T-helper 2 cell treated with Interferon-gamma antibody and Interleukin-4, amounts not matched to agents 5 μg/mL and 100 μg/mL, for 36 hours (primary cell): ENCODE measurements at places on chromosomes 4 and X.

GRCh38 chr4:154389148-154389547 is 102.5 kb downstream of the DCHS2 start:
- DNase-seq, result no peak

- DNase-seq, result no peak
Observed at GRCh38 chr4:67109276-67109675, 436.0 kb downstream of the CENPC start.

GRCh38 chrX:136076942-136077341 is 70.4 kb upstream of the FHL1 start:
- DNase-seq, result no peak

DNA sequence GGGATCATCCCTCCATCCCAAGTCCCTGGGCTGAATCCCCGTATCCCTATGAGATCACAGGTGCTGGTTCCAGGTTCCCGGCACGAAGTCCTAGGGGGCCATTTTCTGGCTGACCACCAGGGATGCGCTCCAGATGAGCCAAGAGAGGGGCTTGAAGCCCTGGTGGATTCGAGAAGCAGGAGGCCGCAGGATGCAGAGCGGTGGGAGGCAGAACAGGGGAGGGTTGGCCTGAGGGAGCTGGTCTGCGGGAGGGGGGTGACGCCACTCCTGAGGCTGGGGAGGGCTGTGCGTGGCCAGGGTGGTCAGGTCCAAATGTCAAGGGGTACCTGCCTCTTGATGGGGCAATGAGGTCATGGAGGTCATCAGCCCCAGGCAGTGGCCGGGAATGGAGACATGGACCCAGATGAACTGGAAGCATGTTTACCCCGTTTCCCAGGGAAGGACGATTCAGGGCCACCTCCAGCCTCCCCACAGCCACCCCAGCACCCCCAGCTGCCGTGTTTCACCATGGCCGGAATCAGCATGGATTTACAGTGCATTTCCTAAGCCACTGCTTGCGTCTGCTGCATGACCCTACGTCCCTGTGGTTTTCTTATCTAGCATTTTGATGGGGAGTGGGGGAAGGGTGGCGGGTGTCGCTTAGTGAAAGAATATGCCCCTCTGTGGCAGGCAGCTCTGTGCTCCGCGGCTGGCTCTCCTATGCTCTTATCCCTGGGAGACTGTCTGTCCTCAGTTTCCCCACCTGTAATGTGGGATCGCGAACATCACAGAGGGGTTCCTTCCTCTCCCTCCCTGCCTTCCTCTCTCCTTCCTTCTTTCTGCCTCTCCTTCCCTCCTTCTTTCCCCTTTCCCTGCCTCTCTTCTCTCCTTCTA is 17.0 kb upstream of the HTRA3 start:
- DNase-seq, result no peak

GRCh38 chr4:113077575-113077974 is 28.1 kb downstream of the ANK2 start:
- no peak for DNase-seq

GRCh38 chr4:11495818-11496217 is 67.1 kb upstream of the HS3ST1 start:
- no peak for DNase-seq

- DNase-seq, result no peak
Observed at GRCh38 chr4:8015512-8015911, 75.9 kb upstream of the AFAP1 start.

DNA sequence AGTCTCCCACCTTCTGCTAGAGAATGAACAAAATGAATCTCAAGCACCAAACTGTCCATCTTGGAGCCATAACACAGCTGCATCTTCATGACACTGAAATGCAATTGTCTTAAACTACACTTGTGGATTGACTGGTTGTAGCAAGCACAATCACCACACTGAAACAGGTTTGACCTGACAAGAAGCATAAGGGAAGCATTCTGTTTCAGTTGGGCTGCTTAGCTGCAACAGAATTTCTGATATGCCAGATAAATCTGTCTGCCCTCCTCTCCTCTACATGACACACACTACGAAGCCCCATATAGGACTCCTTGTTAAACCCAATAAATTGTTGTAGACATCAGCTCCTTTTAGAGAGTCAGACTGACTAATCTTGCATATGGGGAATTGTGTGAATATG is 101.8 kb upstream of the NPY2R start:
- no peak for DNase-seq

DNA sequence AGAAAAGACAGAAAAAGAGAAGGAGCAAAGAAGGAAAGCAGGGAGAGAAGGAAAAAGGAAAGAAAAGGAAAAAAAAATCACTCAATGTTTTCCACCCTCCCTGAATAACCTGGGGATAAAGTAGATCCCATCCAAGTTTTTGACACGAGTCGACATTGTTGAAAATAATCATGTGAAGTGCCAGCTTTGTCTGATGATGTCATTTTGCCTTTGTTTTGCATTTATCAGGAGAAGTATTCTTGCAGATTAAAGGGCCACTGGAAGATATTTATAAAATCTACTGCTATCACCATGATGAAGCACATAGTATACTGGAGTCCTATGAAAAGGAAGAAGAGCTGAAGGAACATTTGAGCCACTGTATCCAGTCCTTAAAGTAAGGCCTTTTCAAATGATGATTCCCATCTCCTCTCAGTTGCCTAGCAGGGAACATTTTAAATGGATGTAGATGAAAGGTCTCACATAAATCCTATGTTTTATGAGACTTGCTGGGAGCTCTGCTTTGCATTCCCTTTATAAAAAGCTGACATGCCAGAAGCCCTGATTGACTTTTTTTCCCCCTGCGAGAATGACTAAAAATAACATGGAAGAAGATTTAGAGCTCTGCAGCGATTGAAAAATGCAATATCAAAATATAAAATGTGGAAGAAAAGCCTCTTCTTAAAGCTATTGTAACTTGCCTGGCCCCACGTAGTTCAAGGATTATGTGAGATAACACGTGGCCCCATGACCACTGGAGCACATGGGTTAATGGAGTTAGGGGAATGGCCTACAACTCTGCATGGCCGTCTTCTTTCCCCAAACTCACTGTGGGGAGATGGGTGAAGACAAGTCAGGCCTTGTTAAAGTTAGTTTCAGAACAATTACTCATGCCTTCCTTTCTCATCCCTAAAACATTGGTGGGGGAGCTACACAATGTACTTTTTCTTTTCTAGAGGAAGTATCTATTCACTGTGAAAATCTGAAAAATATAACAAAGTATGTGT is 77.5 kb downstream of the INTS12 start:
- no peak for DNase-seq

DNA sequence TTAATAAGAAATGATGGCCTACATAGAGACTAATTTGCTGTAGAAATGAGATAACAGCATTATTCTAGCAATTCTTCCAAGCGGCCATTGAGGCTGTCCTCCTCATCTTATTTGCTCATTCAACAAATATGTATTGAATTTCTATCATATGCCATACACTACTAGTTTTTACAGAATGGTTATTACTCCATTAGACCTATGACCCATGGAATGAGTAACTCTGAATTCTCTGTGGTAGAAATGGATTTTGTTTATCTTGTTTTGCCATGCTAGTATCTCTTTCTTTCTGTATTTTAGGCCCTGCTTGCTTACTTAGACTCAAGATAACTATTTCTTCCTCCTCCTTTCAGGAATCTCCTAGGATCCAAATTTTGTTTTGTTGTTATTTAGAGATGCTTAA is 103.5 kb downstream of the RPA4 start:
- DNase-seq, result no peak

DNA sequence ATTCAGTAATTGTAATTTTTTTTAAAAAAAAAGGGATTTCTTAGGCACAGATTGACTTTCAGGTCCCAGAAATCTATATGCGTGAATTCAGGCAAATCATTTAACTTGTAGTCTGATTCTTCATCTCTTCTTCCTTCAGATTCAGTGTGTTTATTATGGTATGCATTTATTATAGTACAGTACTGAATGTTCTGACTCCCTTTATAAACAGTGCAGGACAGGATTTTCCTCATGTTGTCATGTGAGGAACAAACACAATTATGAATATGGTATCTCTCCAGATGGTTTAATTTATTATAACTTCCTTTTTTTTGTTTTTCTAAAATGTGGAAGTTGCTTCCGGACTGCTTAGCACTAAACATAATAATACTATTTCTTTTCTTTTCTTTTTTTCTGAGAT is 54.2 kb downstream of the RPS3A start:
- no peak for DNase-seq

DNA sequence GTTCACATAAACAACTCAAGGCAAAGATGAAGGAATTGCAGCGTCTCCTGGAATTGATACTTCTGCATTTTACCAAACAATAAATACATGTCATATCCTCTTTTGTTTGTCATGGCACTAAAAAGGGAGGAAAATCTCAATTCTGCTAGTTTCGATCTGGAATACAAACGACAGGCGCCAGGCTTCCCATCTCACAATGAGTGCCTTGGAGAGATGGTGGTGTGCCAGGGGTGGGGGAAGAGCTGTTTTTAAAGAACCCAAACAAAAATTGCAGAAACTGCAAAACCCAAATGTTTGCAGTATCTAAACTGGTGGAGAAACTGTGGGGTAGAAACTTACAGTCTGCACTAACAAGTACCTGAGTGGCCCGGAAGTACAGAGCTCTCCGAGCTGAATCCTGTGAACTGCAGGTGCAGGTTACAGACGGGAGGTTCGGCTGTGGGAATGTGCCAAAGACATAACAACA is 53.0 kb upstream of the KLF3 start:
- no peak for DNase-seq

GRCh38 chr4:153297116-153297515 is 47.4 kb upstream of the MND1 start:
- no peak for DNase-seq

DNA sequence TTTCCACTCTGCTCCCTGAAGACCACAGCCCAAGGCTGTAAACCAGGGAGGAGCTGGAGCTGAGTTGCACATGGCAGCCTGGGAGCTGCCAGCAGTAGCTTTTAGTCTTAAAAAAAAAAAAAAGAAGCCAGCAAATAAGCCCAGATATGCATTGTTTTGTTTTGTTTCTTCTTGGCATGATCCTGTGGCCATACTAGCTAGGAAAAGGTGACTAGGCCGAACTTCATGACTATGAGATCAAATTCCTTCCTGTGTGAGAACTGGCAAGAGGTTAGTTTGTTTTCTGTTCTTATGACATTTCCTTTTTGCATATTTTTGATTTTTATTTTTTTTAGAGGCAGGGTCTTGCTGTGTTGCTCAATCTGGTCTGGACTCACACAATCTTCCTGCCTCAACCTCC is 323.3 kb downstream of the DCTD start:
- DNase-seq, result no peak

GRCh38 chr4:10094841-10095240 is 21.8 kb downstream of the WDR1 start:
- DNase-seq, result no peak

DNA sequence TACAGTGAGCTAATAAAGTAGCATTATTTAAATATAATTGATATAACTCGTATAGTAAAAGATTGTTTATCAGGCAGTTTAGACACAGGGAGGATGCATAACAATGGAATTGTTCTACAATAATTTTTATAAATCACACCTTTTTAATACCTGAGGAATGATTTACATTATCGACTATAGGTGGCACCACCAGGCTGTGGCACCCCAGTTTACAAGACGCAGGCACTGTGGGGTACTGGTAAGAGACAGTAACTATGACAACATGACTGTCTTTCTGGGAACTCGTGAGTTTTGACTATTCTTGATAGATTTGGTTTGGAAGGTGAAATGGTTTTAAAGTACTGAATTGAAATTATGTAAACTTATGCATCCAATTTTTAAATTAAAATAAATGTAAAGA is 27.1 kb upstream of the STBD1 start:
- DNase-seq, result no peak

DNA sequence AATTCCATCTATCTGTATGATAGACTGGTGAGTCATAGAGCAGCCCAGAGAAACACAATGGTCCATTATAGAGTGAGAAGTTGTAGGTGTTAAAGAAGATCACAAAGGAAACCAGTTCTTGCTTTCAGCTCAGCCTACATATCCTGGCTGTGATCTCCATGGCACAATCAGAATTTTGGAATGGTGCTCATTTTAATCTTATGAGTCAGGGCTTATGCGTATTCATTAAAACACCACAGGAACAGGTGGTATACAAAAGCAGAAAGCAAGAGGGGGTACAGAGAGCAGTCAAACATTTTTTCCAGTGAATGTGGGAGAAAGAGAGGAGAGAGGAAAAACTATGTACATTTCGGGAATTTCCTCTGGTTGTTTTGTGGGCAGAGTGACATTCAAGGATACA is 126.9 kb downstream of the MFAP3L start:
- no peak for DNase-seq
